Activated naive CD4-positive, alpha-beta T cell treated with anti-CD3 and anti-CD28 coated beads, Interleukin-2, amount 50 U/mL, for 16 hours (primary cell): ENCODE measurements at places on chromosomes 6 and 20.

DNA sequence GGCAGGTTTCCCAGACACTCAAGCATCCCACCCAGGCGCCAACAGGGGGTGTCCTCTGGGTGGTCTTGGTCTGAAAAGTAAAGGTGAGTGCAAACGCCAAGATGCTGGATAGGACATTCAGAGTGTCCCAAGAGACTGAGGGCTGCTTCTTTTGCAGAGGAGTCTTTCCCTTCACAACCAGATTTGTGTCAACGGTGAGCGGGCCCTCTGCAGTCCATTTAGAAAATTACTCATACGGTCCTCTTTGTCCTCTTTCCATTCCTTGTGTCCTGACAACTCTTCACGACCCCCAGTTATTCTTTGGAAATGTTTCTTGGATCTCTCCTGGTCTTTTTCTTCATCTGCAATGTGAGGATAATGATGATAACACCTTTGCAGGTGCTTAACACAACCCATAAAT, 257.8 kb downstream of the CDC5L start:
- no peak for DNase-seq

GRCh38 chr6:17601386-17601703, 1.2 kb downstream of the FAM8A1 start:
- no peak for DNase-seq

GRCh38 chr6:108804956-108805355, 43.3 kb upstream of the ARMC2 start:
- DNase-seq, result no peak

- DNase-seq, result no peak
Observed at GRCh38 chr6:47126647-47127391, 84.7 kb upstream of the ADGRF1 start.

DNA sequence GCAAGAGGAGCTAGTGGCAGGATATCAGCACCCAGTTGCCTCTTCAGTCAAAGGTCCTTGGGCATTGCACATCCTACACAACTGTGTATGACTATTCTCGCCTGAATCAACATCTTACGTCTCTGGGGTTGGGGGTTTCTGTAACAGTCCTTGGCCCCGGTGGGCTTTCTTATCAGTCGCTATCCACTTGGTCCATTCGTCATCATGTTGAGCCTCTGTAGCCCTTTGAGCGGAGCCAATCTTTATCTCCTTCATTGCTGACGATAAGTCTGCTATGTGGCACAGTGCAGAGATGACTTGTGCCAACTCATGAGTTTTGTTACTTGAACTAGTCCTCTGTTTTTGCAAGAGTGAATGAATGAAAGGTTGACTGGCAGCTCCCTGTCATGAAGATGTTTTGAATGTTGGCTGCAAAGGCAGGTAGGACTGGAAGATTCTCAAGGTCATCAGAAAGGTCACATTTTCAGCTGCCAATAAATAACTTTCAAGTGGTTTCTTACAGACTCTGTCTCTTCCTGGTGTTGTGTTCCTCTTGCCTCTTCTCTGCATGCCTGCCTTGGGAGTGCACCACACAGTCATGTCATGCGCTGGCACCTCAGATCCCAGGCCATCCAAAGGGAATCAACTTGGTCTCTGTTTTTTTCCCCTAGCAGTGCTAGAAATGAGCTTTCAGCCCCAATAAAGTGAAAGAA, 238.9 kb downstream of the SLC24A3 start:
- DNase-seq, result no peak

DNA sequence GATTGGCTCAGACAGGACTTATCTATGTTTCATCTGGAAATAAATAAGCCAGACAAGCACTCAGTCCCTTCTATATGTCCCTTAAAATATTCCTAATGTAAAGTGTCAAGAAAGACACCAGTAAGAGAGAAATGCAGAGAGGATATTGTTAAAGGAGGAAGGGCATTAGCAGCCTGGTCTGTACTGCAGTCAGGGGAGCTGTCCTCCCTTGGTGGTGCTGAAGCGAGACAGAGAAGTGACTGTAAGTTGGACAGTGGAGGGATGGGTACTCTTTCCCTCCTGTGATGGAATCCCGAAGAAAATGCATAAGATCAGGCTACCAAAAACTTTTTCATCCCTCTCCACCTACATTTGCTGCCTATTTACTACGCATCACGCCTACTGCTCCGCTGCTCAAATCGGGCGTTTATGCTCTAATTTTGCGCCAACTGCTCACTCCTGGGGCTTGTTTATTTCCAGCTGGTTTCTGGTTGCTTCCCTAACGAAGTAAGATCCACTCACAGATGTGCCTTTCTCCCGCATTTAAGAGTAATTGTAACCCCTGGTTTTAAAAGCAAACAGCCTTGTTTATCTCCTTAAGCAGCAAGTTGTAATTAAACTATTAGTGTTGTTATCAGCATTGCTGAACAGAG, 35.2 kb downstream of the PHACTR1 start:
- peak; percentile 25 for DNase-seq

DNA sequence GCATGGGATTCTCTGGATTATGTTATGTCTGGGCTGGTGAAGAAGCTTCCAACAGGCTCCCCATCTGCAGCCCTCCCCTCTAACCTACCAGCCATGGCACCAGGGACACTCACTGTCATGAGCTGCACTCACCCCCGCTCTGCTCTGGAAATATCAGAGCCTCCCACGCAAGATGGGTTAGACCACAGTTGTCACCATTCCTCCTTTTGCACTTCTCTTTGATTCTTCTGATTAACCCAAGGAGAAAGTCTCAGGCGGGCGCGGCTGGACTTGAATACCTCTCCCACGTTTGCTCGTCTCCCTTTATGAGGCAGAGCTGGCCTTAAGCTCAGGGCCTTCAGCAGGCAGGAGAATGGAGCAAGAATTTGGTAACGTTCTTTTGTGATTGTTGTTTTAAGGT, 128.1 kb downstream of the CEBPB start:
- no peak for DNase-seq

DNA sequence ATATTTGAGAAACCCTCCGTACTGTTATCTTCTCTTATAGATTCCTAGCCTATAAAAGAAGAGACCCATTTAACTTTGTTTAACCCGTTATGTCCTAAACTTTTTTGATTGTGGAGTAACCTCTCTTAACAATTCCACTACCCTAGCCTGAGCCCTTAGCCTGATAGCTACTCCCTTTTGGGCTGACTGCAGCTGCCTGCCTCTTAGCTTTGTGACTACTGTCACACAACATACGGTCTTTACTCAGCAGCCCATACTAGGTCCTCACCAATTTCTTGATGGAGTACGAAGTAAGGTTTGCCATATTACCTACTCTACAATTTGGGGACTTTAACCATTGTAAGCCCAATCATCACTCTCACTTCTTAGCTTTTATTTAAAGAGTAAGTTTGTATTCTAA, 72.7 kb downstream of the QRSL1 start:
- no peak for DNase-seq

DNA sequence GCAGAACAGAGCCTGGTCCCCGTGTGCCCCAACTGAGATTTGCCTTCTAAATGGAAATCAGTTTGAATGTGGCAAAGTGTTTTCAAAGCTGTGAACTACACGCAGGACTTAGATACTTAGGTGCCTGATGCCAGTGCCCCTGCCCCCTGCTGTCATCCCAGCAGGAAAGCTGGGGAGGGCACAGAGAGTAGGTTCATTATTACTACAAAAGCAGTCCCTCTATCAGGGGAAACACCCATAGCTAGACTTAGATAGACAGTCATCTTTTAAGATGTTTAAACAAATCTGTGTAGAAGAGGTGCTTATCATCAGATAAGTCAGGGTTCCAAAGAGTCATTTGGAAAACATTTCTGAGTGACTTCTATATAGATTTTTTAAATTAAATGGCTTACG, 155.0 kb upstream of the SNX9 start:
- DNase-seq, result no peak

DNA sequence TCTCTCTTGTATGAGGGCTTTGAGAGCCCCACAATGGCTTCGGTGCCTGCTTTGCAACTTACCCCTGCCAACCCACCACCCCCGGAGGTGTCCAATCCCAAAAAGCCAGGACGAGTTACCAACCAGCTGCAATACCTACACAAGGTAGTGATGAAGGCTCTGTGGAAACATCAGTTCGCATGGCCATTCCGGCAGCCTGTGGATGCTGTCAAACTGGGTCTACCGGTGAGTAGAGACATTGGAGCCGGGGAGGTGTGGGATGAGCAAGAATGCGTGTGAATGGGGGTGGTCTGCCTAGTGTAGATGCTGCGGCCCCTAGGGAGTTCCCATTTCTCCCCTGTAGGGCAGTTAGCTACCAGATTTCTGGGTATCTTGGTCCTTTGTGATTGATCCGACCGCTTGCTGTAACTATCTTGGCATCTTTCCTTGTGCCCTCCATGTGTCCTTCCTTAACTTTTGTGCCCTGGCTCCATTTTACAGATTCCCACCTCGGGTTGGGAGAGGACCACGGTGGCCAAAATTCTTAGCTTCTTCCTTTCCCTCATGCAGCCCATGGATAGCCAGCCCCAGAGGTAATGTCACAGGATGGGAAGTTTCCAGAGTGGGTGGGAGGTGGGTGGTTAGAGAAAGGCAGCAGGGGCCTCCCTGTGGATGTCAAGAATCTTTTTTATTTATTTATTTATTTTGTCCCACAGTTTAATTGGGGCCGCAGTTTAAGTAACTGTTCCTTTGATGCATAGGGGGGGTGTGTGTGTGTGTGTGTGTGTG, 6.3 kb downstream of the BRD2 start:
- DNase-seq, result no peak

DNA sequence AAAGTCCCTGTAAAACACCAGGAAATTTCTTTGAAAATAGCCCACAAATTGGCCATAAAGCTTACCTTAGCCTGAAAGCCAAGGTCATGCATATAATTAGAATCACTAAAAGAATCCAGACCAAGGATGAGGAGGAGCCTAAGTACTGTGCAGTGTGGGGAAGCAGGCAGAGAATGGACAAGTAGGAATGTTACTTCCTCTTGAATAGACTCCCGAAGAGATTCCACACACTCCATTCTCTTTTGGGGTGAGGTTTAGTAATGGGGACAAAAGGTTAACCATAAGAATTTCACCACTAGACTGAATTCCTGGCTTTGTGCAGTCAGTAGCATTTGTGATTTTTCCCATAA, 27.5 kb upstream of the MARCKS start:
- DNase-seq, result no peak

DNA sequence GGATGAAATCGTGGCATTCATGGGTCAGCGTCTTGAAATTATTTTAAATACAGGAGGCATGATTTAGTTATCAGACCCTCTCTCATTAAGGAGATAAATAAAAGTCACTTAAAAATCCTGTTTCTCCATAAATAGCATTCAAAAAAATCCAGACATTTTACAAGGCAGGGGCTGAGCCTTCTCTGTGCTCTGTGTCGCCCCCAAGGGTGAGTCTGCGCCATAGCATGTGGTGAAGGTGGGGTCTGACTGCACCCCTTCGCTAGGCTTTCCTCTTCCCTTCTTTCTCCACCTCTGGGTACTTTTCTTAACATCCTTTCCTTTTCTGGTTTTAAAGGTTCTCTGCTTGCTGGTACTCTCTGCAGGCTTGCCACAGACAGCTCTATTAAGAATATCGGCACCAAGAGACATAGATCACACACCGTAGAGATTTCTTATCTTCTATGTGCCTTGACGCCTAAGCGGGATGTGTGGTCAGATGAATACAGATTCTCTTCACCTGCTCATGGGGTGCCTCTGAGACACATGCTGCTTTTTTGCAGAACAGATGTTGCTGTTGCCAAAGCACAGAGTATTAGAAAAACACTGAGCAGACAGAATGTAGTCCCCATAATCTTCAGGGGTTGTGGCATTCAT, 20.1 kb upstream of the FAM209A start:
- no peak for DNase-seq

DNA sequence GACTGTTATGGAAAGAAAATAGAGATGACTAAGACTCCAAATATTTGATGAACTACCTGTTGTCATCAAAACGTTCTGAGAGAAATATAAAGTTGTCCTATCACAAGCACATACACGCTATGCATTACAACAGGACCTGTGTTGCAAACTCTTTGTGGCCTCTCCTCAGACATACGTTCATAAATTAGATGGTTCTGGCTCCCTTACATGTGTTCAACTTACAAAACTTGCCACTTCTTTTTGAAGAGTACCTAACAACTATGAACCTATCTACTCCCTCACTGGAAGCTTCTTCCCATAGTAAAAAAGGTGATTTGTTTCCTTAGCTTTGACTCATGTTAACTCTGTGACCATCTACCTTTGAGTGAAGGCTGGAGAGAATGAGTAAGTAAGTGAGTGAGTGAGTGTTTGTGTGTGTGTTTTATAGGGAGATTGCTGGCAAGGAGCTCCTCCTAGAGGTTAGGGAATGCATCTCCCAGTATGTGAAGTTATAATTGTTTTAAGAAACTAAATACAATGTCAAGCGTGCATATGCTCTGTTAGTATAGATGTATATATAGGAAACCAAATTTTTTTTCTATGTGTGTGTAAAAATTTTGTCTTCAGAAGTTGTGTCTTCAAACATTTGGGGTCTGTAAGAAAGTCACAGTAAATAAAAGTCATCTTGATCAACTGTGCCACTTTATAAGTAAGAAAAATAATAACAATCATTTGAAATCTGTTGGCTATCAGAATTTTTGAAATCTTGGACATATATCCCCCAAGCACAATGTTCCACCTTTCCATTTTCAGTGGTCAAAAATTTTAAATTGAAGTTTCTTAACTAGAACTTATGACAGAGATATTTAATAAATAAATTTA, 1211.1 kb upstream of the GJE1 start:
- DNase-seq, result no peak

DNA sequence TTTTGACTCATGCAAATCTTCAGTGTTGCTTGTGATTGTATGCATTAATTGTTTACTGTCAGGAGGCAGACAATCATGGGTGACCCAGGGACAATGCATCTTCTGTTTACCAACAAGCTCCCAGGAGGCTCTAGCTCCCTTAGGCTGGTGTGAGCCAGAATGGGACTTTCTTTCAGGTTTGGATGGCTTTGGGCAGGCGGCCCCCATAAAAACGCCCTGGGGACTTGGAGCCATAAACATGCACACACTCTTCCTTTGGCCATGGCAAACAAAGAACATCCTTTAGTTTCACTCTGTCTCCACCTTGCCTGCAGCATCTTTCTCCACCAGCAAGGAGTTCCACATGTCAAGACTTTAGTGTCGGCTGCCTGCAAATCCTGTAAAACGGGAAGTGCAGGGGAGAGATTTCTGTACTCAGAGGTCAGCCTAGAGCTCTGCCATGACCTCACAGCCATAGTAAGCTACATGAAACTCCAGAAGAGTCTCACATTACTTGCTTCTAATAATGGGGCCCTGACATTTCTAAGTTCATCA, 127.6 kb downstream of the MAP3K7 start:
- DNase-seq, result no peak

- no peak for DNase-seq
Observed at GRCh38 chr20:19706463-19706862, 51.6 kb upstream of the RIN2 start.
